ENCODE measurements at places on chromosomes 12 and 14. TPM values are rescaled to one million over a fixed set of nuclear protein-coding genes. Genes with fewer than 3 reads are reported as not detected.

- no peak for DNase-seq
Measured at GRCh38 chr12:118103201-118103600, 610 bp downstream of the VSIG10 start.

DNA sequence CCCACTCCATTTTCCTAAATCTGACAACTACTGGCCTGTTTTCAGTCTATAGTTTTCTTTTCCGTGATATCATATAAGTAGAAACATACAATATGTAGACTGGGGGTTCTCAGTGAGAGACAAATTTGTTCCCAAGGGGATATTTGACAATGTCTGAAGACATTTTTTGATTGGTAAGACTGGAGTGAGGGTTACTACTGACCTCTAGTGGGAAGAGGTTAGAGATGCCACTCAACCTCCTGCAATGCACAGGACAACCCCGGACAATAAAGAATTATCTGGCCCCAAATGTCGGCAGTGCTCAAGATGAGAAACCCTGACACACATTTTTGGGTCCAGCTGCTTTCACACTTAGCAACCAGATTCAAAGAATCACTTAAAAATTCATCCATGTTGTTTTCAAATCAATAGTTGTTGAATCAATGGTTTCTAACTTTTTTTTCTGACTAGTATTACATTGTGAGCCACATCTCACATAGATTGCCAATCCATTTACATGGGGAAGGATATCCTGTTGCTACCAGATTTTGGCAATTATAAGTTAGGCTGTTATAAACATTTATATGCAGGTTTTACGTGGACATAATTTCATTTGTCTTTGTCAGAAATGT, 307.1 kb downstream of the RPL10L start:
- DNase-seq: no peak

GRCh38 chr12:116613256-116613655, 54.1 kb downstream of the MAP1LC3B2 start:
- no peak for DNase-seq

Gene OAS2
- total RNA-seq: 6.8 TPM

Gene ANKRD33
- total RNA-seq: not detected

DNA sequence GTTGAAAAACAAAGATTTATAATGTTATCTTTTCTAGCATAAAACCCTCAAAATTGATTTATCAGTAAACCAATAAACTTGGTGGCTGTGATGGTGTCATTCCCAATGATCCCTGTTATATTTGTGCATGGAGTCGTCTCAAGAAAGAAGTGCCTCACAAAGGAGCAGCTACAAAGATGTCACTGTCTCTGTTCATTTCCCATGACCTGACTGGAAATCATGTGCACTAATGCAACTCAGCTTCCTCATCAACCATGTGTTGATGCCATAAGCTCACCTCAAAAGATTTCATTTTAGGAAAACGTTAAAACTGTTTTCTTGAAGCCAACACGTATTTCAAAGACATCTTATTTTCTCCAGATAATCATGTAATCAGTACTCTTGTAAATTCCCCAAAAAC, 28.8 kb downstream of the CLEC1A start:
- no peak for DNase-seq

GRCh38 chr12:51811203-51812202, 37.0 kb downstream of the FIGNL2 start:
- no peak for DNase-seq

DNA sequence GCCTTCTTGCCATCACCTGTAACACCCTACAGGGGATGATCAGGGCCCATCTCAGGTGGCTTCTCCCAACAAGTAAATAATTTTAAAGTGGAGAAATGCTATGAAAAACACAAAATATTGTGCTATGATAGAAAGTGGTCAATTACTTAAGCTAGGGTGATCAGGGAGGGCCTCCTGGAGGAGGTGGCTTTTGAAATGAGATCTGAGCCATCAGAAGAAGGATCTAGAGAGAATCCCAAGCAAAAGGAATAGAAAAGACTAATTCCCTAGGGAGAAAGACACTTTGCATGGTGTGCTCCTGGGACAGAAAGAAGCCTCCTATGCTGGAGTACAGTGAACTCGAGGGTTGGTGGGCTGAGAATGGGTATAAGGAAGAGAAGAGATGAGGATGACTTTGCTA, 7.5 kb upstream of the C14orf132 start:
- no peak for DNase-seq

Gene SCN8A
- total RNA-seq: 0.24 TPM

GRCh38 chr14:50396631-50397389, at the start of gene CDKL1:
Gene CDKL1, minus strand, starts transcription at chr14:50396881. Its CDS starts 1,013 bp downstream, at chr14:50395868.
- DNase-seq: no peak

Gene RPGRIP1
- 0.12 TPM for total RNA-seq

DNA sequence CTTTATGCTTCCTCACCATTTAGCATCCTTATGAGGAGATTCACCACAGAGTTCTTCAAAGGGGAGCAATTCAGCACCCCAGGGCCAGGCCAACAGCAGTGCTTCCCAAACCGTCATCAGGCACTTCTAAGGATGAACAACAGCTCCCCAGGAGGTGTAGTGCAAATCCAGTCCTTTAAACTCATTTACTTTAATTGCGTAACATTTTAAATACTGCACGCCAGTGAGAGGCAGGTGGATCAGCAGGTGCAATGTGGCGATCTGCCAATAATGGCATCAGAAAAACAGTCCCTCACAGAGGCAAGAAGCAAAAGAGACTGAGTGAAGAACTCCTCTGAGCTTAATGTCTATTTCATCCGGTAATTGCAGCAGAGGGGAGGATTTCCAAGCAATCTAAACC, 770.9 kb upstream of the FOXG1 start:
- DNase-seq: no peak

DNA sequence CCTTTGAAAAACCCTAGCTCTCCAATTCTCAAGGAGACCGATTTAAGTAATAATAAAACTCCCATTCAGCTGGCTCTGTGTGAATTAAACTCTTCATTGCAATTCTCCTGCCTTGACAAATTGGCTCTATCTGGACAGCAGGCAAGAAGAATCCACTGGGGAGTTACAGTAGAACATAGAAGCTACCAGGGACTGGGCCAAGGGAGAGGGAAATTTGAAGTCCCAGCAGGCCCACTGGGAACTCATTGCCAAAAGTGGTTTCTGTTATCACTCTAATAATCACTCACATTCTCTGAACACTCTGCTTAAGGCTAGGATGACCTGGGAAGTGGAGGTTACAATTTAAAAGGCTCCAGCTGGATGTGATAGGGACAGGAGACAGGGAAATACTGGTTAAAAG, 384.5 kb upstream of the CCDC196 start:
- no peak for DNase-seq

Gene RASSF9
- 2.2 TPM for total RNA-seq

Gene SLCO1A2
- not detected for total RNA-seq

- no peak for DNase-seq
Measured at GRCh38 chr14:88790501-88791251, 2.1 kb downstream of the EML5 start.

- no peak for DNase-seq
Measured at GRCh38 chr12:78703820-78704525, 160.6 kb upstream of the SYT1 start.

DNA sequence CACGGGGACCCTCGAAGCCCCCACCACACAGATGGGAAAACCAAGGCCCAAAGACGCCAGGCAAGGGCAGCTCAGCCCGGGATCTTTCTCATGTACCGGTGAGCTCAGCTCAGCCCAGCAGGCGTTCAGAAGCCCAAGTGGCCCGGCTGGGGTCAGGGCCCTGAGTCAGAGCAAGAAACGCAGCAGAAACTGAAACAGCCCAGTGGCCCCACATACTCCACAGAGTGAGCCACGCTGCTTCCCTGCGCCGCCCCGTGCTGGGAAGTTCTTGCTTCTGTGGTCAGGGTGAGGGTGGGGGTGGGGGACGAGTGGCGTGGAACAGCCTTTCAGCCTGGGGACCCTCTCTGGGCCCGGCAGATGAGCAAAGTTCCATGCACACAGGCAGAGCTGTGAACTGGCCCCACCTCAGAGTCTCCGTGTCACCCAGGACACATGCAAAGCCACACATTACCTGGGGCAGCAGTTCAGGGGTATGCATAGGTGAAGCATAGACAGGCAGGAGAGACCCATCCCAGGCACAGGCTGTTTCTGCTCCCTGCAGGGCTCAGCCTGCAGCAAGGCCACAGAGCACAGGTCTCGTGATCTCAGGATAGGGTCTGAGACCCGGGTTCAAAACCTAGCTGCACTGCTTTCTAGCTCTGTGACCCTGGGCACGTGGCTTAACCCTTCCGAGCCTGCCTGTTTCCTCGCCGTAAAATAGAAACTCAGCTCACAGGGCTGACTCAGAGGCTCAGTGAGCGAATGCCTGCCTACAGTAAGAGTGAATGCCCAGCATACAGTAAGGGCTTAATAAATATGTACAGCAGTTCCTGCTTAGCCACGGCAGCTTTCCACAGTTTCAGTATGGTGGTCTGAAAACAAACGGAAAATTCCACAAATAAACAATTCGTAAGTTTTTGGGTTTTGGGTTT, 21.6 kb downstream of the NCOR2 start:
- no peak for DNase-seq

- DNase-seq: no peak
Measured at GRCh38 chr12:112241176-112241575, 115.8 kb downstream of the TRAFD1 start.

DNA sequence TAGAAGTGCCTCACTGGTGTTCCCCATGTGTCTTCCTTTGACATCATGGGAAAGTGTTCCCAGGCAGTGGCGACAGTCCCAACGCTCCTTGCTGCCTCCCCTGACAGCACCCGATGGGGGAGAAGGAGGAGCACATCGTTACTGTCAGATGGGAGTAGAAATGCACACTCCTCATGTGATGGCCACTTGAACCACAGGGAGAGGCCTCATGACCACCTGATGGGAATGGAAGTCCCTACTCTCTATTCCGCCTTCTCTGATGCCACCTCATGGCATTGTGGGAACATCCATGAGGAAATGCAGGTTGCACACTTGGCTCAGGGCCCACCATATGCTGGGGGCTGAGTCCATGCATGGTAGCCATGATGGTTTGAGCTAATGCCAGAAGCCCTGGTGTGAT, 14.3 kb upstream of the CORO1C start:
- no peak for DNase-seq

DNA sequence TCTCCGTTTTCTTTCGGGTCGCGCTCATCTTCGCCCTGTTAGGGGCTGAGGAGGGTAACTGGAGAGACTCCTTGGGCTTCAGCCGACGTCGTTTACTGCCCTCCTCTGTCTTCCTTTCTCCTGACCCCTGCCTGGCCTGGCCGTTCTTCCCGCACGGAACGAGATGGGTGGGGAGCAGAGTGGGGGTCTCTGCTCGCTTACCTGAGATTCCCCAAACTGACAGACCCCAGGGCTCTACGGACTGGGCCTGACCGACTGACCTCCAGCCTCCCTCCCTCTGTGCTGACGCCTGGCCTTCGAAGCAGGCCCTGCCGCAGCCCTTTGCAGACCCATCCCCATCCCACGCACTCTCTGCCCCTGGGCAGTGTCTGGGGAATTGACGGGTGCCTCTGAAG, 439 bp downstream of the GOLGA5 start:
- no peak for DNase-seq

Gene ZFYVE21
- total RNA-seq: 43.7 TPM

Gene KCNC2
- not detected for total RNA-seq

Gene TBC1D30
- 0.48 TPM for total RNA-seq

- DNase-seq: no peak
Measured at GRCh38 chr12:69225251-69225910, 14.0 kb upstream of the CPSF6 start.

Gene B4GALNT1
- total RNA-seq: 4.4 TPM

- DNase-seq: no peak
Measured at GRCh38 chr12:109247831-109248654, 61.0 kb downstream of the FOXN4 start.

DNA sequence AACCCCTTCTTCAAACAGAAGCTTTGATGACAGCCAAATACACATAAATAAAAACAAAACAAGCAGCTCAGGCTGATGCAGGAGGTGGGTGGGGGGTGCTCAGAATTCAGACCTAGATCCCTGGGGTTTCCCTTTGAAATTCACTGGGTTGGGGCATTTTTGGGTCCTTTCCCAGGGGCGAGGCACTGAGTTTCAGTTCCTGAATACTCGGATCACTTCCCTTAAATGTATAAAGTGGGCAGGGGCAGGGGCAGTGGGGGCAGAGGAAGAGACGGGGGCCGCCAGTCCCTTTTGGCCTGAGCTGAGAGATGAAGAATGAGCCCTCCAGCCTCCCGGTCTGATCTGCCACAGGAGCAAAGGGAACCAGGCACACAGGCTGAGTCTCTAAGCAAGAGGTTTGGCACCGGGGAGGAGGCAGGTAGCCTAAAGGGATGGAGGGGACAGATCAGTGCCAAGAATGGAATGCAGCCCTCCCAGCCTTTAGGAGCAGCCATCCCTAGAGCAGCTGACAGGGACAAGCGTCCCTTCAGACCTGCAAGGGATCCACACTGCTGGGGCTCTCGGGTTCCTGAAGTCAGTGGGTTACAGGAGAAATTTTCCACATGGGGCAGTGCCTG, 20.3 kb downstream of the KDM2B start:
- no peak for DNase-seq

Gene KRT72
- not detected for total RNA-seq

- no peak for DNase-seq
Measured at GRCh38 chr12:58081488-58081887, 140.1 kb downstream of the ATP23 start.

DNA sequence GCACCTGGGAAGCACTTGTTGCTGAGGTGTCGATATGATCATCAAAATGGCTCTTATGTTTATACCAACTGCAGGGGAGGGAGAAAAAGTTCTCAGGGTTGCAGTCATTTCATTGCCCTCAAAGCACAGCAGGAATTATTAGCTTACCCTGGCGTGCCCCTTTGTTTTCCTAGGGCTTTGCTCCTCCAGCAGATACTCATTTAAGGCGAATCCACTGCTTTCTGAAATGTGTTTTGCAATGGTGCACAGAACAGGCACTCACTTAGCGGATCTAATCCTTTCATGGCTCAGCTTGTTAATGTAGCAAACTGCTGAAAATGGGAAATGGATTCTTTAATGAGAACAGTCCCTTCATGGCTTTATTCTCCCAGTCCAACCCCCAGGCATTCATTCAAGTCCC, 76.7 kb downstream of the NKX2-1 start:
- DNase-seq: no peak

- no peak for DNase-seq
Measured at GRCh38 chr14:59356312-59356711, 108.9 kb downstream of the GPR135 start.

- no peak for DNase-seq
Measured at GRCh38 chr12:63918800-63919300, 74.3 kb downstream of the SRGAP1 start.

- DNase-seq: no peak
Measured at GRCh38 chr12:40393026-40393425, 168.2 kb downstream of the LRRK2 start.

Gene SPIC
- not detected for total RNA-seq

DNA sequence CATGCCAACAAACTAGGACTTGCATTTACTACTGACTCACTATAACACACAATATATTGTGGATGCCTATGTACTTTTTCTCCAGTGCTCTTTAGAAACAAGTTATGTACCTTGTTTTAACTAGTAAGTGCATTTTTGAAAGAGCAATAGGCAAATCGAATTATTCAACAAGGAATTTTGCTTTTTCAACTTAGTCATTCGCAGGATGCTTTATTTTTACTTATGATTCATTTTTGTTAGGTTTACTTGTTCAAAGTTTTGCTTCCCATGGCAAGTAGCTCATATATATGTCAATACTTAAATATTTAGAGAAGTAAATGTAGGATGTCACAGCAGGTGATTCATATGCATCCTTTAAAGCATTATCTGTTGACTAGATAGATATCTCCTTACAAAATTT, 149.8 kb downstream of the PELI2 start:
- no peak for DNase-seq

GRCh38 chr14:99287269-99287942, 15.4 kb upstream of the BCL11B start:
- no peak for DNase-seq

Gene SOX5
- total RNA-seq: 5.6 TPM

Gene NFE2
- total RNA-seq: 1.1 TPM

- DNase-seq: no peak
Measured at GRCh38 chr12:51442324-51442723, 17.7 kb downstream of the SLC4A8 start.

All from right atrium auricular region (tissue), 2 donors.